Endothelial cell of coronary artery (primary cell): ENCODE measurements at places on chromosomes 2 and 18. TPM values are rescaled to one million over a fixed set of nuclear protein-coding genes. Genes with fewer than 3 reads are reported as not detected.

ALPI gene
- total RNA-seq: not detected in 2 replicates

ZNF804A gene
- 0.27 TPM in 1 of 2 replicates, not detected in the other for total RNA-seq

ST6GAL2 gene
- total RNA-seq: 0.09 TPM in 1 of 2 replicates, not detected in the other

CYP26B1 gene
- total RNA-seq: 0.63 and 1.3 TPM in 2 replicates

CDCA7 gene
- 5.7 and 7.1 TPM in 2 replicates for total RNA-seq

LBH gene
- total RNA-seq: 1.3 and 7.4 TPM in 2 replicates

CNOT11 gene
- total RNA-seq: 15.2 and 17.9 TPM in 2 replicates

CCDC178 gene
- 0.63 TPM in 1 of 2 replicates, not detected in the other for total RNA-seq

IGFBP5 gene
- 0.45 and 52.9 TPM in 2 replicates for total RNA-seq

CD8B2 gene
- total RNA-seq: not detected in 2 replicates

DLGAP1 gene
- total RNA-seq: 0.09 and 0.18 TPM in 2 replicates

SERPINB5 gene
- not detected in 2 replicates for total RNA-seq

C2orf78 gene
- not detected in 2 replicates for total RNA-seq

HMSD gene
- total RNA-seq: 0.09 TPM in 1 of 2 replicates, not detected in the other

CAPN14 gene
- under 0.01 and 0.09 TPM in 2 replicates for total RNA-seq

MCM6 gene
- total RNA-seq: 12.8 and 20.9 TPM in 2 replicates

RFTN2 gene
- 3.8 and 5.1 TPM in 2 replicates for total RNA-seq

REG3G gene
- not detected in 2 replicates for total RNA-seq

ITGB6 gene
- total RNA-seq: 0.09 TPM in 1 of 2 replicates, not detected in the other

SLC9A4 gene
- not detected in 2 replicates for total RNA-seq

PTPRN gene
- total RNA-seq: not detected in 2 replicates

DYNAP gene
- total RNA-seq: not detected in 2 replicates

DNAJC5G gene
- total RNA-seq: not detected in 2 replicates

ASPRV1 gene
- 0.09 TPM in 2 replicates for total RNA-seq

KLHL29 gene
- total RNA-seq: 2.8 and 6.3 TPM in 2 replicates

UGT1A6 gene
- not detected in 2 replicates for total RNA-seq

PAX3 gene
- total RNA-seq: 1.2 TPM in 1 of 2 replicates, not detected in the other

DSG4 gene
- not detected in 2 replicates for total RNA-seq

PARD3B gene
- 7.0 and 7.6 TPM in 2 replicates for total RNA-seq

GAREM1 gene
- 0.36 and 1.9 TPM in 2 replicates for total RNA-seq

GPBAR1 gene
- total RNA-seq: under 0.01 TPM in 1 of 2 replicates, not detected in the other

ABCB11 gene
- total RNA-seq: 0.18 and 0.56 TPM in 2 replicates

CFC1 gene
- total RNA-seq: not detected in 2 replicates

PIEZO2 gene
- 9.4 and 56.4 TPM in 2 replicates for total RNA-seq

FAM210A gene
- 16.3 and 25.0 TPM in 2 replicates for total RNA-seq

CIB4 gene
- total RNA-seq: not detected in 2 replicates
